ENCODE measurements at places on chromosomes 12 and 14. TPM values are rescaled to one million over a fixed set of nuclear protein-coding genes. Genes with fewer than 3 reads are reported as not detected.

DNA sequence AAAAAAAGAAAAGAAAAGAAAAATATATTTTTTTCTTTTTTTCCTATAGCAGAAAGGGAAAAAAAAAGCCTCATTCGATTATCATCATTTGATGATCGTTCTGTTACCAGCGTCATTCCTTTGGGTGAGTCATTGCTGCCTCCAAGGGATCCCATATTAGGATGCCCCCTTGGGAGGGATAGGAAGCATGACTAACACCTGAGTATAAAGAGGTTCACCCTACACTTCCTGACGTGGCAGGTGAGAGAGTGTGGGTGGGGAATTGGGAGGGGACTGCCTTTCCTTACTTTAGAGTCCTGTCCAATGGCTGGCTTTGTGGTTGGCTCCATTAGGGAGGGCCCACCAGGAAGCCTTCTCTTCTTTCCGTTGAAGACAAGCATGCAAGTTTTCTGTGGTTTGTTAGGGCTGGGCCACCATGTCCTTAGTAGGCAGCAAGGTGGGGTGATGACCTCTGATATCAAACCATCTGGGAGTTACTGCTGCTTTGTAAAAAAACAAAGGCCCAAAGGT, 56.1 kb upstream of the FUT8 start:
- peak; percentile 50 for DNase-seq

- peak; percentile 47 for DNase-seq
Measured at GRCh38 chr12:108468196-108468968, 46.7 kb upstream of the FICD start.

The TDRD9 gene
- total RNA-seq, result 0.32 TPM

- DNase-seq, result no peak
Measured at GRCh38 chr12:49413010-49413409, 45.7 kb downstream of the SPATS2 start.

DNA sequence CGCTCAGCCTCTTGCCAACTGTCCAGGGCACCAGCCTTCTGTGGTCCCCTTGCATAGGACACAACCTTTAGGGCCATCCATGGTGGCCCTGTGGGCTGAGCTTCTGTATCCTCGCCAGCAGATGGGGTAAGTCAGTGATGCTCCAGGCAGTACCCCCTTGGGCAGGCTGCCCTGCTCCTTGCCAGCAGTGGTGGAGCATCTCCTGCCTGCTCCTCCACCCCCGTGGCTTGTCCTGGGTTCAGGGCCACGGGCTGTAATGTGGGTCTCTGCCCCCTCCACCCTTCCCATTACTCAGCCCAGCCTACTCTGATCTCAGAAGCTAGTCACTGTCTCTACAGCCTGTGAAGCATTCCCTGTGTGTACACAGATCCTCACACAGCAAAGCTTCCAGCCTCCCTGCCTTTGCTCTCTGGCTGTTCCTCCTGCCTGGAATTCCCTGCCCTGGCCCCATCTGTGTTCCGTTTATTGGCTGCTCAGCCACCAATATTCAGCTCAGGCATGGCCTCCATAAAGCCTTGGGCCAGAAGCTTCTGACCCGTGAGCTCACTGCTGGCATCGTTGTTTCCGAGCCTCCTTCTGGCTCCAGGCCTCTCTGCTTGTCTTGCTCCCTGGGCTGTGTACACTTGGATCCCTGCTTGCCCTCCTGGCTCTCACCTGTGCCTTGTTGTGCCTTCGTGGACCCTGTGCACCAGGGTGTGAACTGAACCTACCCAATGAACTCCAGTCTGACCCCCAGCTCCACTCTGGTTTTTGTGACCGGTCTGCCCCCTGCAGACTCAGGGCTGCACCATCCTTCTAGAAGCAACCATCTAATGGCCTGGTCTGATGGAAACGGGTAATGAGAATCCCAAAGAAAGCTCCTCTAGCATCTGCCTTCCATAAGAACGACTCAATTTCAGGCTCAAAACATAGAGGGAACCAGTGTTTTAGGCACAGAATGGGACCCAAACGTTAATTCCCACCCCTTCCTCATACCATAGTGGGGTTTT, 177.0 kb upstream of the PRMT8 start:
- DNase-seq, result no peak

- DNase-seq, result no peak
Measured at GRCh38 chr14:92459950-92460421, 53.6 kb upstream of the RIN3 start.

DNA sequence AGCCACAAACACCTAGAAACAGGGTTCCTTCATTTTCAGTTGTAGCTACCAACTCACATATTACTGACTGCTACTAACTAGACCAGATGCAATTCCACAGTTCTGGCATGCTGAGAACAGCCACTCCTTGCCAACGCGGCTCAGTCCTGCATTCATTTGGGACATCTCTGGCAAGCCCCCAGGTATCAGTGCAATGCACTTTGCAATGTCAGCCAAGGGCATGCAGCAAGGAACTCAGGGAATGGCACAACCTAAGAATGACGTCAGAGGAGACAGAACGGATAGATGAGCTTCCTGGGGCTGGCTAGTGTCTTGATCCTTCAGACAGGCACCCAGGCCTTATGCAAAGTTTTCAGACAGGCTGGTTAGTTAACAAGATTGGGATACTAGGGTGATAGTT, 29.6 kb downstream of the MAP3K9 start:
- DNase-seq, result no peak

DNA sequence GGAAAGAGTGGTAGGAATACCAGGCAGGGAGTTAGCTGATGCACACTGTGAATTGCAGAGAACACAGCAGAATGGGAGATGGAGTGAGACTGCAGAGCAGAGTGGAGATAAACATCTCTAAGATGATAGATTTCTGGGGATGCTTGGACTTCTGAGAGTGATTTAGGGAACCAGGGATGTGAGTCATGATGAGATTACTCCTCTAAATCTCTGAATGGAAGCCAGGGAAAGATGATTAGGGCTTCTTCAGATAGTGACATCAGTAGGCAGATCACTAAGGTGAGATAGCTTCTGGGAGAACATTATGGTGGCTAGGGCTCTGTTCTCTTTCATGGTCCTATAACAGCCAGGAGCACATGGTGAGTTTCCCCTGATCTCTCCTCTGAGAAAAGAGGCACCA, 501.5 kb upstream of the USP15 start:
- peak; percentile 13 for DNase-seq

DNA sequence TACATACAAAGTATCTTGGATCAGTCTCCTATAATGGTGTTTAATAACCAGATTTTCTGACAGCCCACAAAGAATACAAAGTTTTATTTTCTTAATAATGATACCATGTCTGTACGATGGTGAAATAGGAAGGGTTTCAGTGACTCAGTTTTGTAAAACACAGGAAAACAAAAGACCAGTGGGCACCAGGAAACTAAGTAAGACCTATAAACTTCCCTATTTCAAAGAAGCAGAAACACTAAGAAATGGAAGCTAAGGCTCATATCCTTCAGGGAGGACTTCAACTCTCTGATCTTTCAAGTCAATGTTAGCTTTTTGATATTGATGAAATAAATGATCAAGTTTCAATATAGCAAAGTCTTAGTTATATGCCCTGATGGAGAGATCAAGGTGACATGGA, 196.0 kb downstream of the DUSP6 start:
- no peak for DNase-seq

DNA sequence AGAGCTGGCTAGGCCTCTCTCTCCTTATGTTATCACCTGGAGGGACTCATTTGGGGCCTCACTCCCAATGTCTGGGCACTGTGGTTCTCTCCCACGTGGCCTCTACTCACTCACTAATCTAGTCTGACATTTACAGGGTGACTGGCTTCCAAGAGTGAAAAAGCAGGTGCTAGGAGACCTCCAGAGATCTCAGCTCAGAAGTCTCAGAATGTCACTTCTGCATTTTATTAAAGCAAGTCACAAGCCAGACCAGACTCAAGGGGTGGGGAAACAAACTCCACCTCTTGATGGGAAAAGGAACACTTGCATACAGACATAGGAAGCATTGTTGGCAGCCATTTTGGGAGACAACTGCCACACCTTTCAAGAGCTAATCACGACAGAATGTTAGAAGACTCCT, 175.9 kb downstream of the MON2 start:
- no peak for DNase-seq

DNA sequence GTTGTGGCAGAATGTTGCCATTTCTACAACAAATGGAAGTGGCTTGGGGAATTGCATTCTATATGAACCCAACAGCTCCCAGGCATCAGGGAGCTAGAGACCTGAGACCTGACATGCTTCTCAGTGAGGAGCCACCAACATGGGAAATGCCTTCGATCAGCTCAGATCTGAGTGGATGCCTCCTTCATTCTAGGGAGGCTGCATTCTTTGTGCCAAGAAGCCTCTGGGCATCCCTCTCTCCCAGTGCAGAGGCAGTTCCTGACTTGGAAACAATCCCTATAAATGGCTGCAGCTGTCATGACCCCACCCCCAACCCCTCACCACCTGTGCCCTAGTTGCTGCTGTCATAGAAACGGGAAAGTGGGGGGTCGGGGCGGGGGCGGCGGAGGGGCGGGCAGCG, 196.3 kb downstream of the PPM1H start:
- DNase-seq, result no peak

Data from fibroblast of villous mesenchyme (primary cell).